ENCODE measurements at places on chromosomes 6 and 20. TPM values are rescaled to one million over a fixed set of nuclear protein-coding genes. Genes with fewer than 3 reads are reported as not detected.

Gene KIF25
- not detected for total RNA-seq

Gene MAP1LC3A
- 7.3 TPM for total RNA-seq

DNA sequence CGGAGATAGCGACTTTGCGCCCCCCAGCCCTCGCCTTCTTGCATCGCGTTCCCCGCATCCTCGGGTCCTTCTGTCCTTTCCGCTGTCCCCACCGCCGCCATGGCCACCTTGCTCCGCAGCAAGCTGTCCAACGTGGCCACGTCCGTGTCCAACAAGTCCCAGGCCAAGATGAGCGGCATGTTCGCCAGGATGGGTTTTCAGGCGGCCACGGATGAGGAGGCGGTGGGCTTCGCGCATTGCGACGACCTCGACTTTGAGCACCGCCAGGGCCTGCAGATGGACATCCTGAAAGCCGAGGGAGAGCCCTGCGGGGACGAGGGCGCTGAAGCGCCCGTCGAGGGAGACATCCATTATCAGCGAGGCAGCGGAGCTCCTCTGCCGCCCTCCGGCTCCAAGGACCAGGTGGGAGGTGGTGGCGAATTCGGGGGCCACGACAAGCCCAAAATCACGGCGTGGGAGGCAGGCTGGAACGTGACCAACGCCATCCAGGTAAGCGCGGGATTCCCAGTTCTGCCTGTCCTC is 401 bp downstream of the SLC32A1 start:
- no peak for DNase-seq
- peaks cover 43% of the 10 kb centered on the region for H3K4me1 ChIP-seq
- peaks cover 6% of the 10 kb centered on the region for H3K36me3 ChIP-seq
- H3K27ac ChIP-seq, result no peak overlapping the region
- H3K4me3 ChIP-seq, result no peak overlapping the region

DNA sequence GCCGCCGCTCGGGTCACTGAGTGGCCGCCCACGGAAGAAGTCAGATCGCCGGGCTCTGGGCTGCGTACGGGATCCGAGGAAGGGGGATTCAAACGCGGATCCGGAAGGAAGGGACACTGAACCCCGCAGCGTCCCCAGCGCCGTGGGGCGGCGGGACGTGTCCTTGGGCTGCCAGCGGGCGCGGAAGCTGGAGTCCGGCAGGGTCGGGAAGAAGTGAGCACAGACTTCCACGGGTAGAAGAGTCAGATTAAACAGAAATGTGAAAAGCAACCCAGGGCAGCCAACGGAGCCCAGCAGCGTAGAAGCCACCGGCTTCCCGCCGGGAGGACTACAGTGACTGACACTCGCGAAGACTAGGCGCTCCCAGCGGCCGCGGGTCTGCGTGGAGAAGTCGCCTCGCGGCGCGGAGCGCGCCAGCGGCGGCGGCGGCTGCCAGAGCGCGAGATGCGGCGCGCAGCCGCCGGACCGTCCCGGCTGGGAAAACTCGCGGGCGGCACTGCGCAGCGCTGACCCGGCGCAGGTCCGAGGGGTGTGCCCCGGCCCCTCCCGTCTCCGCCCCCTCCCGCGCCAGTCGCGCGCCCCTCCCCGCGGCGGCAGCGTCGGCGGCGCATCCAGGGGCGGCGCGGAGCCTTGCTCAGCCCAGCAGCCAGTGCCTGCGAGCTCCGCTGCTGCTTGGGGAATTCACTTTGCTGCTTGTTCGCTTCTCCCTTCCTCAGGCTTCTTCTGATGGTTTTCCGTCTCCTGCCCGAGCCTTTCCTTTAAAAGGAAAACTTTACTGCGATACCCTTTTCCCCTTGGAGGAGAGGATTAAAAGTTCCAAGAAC is at the start of gene SAMD5:
Gene SAMD5 (plus strand): TSS at position 649 of the 824 bp plus-strand sequence. CDS start 239 bp downstream, outside the sequence.
- peaks cover 45% of the 10 kb centered on the region for H3K27me3 ChIP-seq
- no peak for DNase-seq
- H3K4me1 ChIP-seq, result peaks cover 7% of the 10 kb centered on the region
- peak within 1 kb of the TSS; percentile 15 for H3K27ac ChIP-seq

DNA sequence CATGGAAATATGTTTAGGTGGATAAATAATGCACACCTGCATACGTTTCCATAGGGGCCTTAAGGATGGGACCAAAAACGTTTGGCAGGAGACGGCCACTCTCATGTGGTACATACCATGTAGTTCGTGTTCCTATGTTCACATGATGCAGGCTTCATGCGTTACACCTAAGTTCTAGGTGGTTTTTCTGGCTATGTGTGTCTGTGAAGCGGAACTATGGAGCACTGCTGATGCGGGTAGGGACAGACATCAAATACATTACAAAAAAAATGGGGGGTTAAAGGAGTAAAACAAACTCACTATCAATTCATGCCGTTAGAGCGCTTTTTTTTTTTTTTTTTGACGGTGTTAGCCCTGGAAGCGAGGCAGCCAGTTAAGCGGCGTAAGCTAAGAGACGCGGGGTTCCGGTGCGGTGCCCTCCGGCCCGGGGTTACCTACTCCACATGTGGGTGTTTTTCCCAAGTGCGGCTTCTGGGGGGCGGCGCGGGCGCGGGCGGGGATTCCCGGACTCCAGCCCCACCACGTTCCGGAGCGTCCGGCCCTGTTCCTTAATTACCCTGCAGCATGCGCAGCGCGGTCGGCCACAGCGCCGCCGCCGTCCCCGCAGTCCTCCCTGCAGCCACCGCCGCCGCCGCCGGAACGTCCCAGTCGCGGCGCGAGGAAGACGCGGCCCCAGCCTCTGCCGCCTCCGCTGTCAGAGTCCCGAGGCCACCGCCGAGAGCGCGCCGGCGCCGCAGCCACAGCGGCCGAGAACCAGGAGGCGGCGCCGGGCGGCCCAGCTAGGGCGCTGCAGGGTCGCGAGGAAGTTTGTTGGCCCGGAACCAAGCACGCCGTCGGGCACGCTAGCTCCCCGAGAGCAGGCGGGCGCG is 648 bp downstream of the COL19A1 start:
- H3K4me1 ChIP-seq, result peaks cover 23% of the 10 kb centered on the region
- peak overlapping the region; percentile 41 for H3K27ac ChIP-seq
- peaks cover 60% of the 10 kb centered on the region for H3K27me3 ChIP-seq
- peak; percentile 37 for DNase-seq

DNA sequence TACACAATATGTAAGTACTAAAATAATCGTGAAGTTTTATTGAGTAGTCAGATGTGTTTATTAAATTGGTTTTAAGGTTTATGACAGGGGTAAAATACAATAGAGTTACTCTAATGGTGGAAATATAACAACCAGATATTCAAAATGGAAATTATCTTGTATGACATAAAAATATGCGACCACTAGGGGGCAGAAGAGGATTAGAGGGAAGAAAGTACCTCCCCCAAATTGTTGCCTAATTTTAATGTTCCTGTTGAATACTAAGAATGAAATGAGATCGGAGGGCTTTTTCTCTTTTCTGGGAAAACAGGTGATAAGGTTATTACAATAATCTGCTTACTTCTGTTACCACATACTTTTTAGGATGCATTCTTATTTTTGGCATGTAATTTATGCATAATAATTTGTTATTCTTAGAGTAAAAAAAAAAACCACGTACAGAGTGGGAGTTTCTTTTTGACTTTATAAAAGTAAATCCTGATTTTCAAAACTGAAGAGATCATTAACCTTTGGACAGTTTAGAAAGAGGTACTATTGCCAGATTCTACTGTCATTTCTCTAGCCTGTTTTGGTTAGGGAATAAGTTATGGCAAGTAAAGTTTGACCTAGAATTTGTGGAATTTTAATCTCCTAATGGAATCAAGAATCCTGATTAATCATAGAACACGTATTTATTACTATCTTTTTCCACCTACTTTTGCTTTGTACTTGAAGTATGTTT is 159.2 kb downstream of the CD109 start:
- no peaks in the 10 kb centered on the region for H3K4me1 ChIP-seq
- H3K4me3 ChIP-seq, result no peak overlapping the region
- no peak overlapping the region for H3K27ac ChIP-seq
- no peaks in the 10 kb centered on the region for H3K36me3 ChIP-seq
- no peak for DNase-seq

- H3K27ac ChIP-seq, result no peak overlapping the region
- no peaks in the 10 kb centered on the region for H3K4me1 ChIP-seq
- no peak overlapping the region for H3K4me3 ChIP-seq
- no peak for DNase-seq
- no peaks in the 10 kb centered on the region for H3K36me3 ChIP-seq
Observed at GRCh38 chr6:3542032-3542640, 85.3 kb upstream of the SLC22A23 start.

All from activated T-helper 1 cell treated with anti-CD3 and anti-CD28 coated beads, Interleukin-12 subunit alpha, Interleukin-12 subunit beta, Interleukin-2, Interleukin-4 antibody, amounts not matched to agents 30 ng/mL and 10 ng/mL and 1 ng/mL, durations not matched to agents 14 hours and 24 hours and 36 hours (primary cell).